ENCODE measurements at places on chromosomes 4 and X.

DNA sequence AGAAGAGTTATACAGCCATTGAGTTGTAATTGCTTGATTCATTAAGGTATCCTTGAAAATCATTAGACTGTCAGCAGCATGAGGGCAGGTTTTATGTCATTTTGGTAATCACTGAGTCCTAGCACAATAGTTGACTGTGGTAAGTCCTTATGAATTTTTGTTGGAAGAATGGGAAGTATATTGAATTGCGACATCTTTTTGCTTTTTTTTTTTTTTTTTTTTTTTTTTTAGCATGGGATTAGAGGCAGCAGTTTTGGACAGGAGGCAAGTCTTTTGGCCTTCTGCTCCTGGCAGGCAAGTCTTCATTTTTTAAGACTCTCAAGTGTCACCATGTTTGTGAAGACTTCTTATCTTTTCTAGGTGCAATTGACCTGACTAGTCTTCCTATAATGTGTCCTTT lies 29.7 kb downstream of the PRRG1 start:
- DNase-seq, result no peak

DNA sequence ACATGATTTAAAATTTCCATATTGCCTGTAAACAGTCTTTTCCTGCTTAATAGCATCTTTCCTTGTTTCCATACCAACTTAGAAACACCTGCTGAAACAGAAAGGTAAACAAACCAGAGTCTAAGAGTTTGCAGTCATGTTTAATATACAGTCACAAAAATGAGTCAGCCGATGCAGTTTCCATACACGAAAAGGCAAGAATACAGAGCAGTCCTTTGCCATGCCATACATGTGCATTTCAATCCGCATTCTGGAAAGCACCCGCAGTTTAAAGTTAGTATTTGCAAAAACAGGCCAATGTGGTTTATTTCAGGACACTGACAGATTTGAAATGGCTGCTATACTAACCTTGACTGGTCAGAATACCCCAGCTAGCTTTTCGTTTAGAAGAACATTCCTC lies 32.1 kb downstream of the ASB5 start:
- no peak for DNase-seq

- no peak for DNase-seq
These were observed 45.7 kb downstream of the BEND2 start for GRCh38 chrX:18174971-18175370.

GRCh38 chr4:152369902-152370295 lies 166.0 kb downstream of the FBXW7 start:
- DNase-seq, result no peak

DNA sequence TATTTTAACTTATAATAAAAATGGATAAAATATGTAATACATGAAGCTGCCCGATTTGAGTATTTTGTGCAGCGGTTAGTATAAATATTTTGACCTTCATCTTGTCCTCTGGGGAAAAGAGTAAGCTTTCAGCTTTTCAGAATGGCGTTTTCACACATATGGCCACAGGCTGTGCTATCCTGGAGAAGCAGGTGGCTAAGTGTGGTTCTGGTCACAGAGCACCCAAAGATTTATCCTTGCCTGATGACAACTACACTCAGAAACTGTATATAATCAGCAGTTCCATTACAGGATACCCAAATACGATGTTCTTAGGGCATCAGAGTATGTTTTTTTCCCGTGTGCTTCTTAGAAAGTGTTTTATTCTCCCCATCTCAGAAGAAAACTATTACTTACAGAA lies 42.3 kb upstream of the ANK2 start:
- no peak for DNase-seq

DNA sequence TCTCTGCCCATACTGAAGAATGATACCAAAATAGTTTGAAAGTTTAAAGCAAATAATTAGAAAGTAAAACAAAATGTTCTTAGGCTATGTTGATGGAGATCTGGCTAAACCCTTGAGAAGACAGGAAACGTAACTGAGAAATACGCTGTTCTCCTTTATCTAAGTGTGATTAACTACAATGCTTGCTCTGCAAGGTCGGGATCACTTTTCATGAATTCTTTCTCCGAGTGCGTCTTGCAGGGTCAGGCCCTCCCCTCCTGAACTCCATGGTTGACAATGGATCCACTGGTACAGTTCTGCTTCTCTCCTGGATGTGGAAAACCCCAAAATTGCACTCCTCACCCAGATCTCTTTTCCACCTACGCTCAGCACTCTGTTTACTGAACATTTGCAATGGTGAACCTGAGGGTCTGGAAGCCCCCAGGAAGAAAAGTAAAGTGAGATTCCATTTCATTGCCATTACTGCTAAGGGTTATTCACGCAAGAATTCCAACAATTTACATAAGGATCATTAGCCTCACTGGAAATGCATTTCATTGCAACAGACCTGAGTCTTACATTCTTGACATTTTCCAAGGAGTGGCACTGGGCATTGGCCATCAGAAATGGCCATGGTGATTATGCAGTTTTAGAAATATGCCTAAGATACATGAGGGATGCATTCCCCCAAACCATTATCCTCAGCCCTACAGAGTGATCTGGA lies 24.6 kb upstream of the WWC2 start:
- DNase-seq, result no peak

DNA sequence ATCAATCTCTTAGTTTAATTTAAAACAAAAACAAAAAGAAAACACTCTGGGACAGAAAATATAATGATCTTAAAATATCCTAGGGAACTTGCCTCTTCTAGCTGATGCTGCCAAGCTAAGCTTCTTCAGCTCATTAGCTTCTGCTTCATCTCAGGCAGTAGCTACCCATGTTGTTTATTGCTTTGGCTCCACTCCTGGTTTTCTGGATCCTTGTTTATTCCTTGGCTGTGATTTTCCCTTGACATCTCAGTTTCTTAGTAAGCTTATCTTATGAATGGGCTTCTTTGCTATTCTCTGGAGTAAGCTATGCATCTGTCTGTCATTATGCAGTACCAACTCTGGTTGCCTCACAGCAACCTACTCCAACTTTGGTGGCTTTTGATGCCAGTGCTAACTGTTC lies 5.1 kb upstream of the MTHFD2L start:
- no peak for DNase-seq

- DNase-seq, result no peak
These were observed 263.2 kb downstream of the DMD start for GRCh38 chrX:32948130-32948529.

- DNase-seq, result no peak
These were observed 1.4 kb downstream of the DDX3X start for GRCh38 chrX:41335198-41335957.

DNA sequence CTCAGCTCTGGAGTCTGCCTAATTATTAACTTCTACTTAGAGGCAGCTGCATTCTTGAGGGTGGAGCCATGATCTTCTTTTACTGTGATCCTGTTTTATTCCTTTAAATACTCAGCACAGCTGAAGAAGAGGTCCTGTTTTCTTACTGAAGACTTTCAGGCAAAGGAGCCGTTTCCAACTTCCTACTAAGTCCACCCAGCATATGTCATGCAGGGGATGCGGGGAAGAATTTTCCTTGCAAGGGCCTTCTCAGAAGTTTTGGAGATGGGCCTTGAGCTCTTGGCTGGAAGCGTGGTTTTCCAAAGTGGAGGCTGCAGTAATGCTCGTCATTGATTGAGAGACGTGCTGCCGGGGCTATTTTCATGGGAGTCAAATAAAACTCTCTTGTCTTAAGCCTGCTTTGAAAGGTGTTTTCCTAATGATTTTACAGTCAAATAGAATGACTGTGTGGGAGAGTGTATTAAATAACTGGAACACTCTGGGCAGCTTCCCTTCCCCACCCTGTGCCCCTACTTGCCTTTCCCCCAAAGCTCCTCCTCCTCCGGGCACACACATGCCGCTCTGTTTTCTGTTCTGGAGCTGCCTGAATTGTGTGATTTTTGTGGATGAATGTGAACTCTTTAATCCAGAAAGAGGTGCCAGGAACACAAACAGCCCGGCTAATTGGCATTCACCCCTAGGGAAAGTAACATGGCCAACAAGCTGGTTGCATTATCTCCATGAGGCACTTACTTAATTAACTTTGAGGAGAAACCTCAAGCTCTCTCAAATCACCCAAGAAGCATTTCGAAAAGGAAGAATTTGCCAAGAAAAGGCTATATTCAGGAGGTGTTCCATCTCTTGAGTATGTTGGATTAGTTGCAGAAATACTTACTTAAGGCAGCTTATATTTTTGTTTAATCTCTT lies 28.1 kb downstream of the FGF2 start:
- DNase-seq, result no peak

GRCh38 chr4:31194823-31195222 lies 474.7 kb downstream of the PCDH7 start:
- DNase-seq, result no peak

GRCh38 chr4:163166041-163166579 lies 580 bp downstream of the NAF1 start:
- peak; percentile 33 for DNase-seq

- DNase-seq, result no peak
These were observed 200.7 kb upstream of the NPY2R start for GRCh38 chr4:155007660-155008176.

DNA sequence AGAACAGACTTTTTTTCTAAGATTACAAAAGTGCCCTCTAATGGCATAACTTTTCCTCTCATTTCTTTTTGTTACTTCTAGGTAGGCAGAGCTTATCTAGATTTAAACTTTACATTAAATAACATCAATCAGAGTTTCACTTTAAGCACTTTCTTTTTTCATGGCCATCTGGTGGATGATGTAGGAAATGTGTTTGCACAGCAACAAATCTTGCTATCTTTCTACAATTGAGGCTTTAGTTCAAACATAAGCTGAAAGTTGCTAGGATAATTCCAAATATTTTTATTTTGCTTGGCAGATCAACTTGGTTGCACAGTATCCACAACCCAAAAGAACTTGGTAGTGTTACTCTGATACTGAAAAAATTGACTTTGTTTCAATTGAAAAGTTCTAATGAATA lies 22.0 kb downstream of the NDNF start:
- no peak for DNase-seq

DNA sequence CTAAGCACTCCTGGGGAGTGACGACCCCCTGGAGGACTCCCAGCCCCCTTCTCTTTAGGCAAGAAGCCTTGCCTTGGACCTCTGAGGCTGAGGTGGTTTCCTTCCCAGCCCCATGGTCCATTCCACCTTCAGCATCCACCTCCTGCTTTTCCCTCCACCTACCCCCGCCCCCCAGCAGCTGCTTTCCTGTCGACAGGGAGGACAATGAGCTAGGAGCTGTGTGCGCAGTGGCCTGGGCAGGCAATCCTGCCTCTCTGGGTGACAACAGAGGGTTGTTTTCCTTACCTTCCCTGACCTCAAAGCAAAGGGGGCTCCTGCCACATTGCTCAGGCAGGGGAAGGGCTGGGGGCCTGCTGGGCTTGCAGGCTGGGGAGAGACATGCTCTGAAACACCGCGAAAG lies 123.5 kb downstream of the BCOR start:
- DNase-seq, result no peak

GRCh38 chr4:10157478-10158332 lies 41.1 kb upstream of the WDR1 start:
- DNase-seq, result peak; percentile 6

- no peak for DNase-seq
These were observed 16.0 kb downstream of the TXK start for GRCh38 chr4:48118081-48118480.

GRCh38 chr4:21790438-21791029 lies 158.0 kb downstream of the KCNIP4 start:
- no peak for DNase-seq

DNA sequence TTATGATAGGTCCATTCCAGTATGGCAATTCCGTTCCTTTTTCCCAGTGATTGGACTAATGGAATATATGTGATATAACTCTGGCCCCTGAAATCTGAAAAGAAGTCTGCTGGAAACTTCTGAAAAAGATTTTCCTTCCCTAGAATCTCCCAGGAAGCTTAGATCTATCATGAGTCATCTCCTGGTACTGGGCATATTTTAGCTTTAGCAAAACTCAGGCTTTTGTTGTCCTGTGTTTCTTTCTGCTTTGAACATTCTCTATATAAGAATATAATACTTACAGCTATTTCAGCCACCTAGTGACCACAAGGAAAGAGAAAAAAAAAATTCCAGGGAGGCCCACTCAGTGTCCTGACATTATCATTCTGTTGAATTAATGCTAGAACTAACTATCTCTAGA lies 597.2 kb upstream of the GRIA3 start:
- DNase-seq, result no peak
